ENCODE measurements at places on chromosomes 13 and 19.

DNA sequence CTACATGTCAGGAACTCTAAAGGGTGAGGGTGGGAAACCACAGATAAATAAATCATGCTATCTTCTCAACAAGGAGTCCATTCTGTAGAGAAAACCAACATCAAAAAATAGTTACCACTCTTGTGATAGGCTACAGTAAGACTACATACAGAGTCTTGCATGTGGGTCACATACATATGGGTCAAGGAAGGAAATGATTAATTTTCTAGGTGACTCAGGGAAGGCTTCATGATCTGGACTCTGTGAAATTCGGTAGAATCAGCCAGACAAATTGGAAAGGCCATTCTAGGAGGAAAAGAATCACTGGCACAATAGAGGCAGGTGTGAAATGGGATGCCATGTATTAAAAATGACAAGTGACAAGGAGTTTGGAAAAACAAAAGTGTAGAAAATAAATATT, 638.9 kb downstream of the LIG4 start:
- no peaks in the 10 kb centered on the region for H3K27me3 ChIP-seq
- H3K36me3 ChIP-seq = no peaks in the 10 kb centered on the region
- no peak for DNase-seq
- no peak overlapping the region for H3K4me3 ChIP-seq
- no peak overlapping the region for H3K27ac ChIP-seq

GRCh38 chr13:79989217-79989661, 351.7 kb downstream of the SPRY2 start:
- no peak overlapping the region for H3K27ac ChIP-seq
- H3K4me1 ChIP-seq = peaks cover 15% of the 10 kb centered on the region
- DNase-seq = no peak
- no peaks in the 10 kb centered on the region for H3K36me3 ChIP-seq
- H3K27me3 ChIP-seq = no peaks in the 10 kb centered on the region

GRCh38 chr13:111486801-111487200, 166.4 kb downstream of the TEX29 start:
- H3K36me3 ChIP-seq = no peaks in the 10 kb centered on the region
- no peaks in the 10 kb centered on the region for H3K27me3 ChIP-seq
- no peak overlapping the region for H3K4me3 ChIP-seq
- H3K27ac ChIP-seq = no peak overlapping the region
- no peaks in the 10 kb centered on the region for H3K4me1 ChIP-seq
- DNase-seq = no peak

DNA sequence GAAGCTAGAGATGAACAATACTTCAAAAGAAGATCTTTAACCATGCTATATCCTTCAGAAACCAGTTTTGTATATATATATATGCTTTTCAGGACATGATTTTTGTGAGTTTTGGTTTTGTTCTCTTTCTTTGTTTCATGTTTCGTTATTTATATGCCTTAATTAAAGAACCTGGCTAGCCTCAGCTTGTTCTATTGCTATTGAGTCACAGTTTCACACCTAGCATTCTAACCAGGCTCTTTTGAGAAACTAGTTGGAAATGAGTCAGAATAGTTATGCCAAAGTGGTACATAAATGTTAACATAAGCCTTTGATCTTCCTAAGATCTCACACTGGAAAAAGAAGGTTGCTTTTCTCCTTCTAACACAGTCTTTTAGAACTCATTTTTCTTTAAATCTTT, 1925.2 kb downstream of the OLFM4 start:
- no peak overlapping the region for H3K4me3 ChIP-seq
- H3K4me1 ChIP-seq = no peaks in the 10 kb centered on the region
- H3K27ac ChIP-seq = no peak overlapping the region
- no peak for DNase-seq
- H3K27me3 ChIP-seq = no peaks in the 10 kb centered on the region

GRCh38 chr13:60229708-60230272, 66.1 kb upstream of the DIAPH3 start:
- peaks cover 42% of the 10 kb centered on the region for H3K4me1 ChIP-seq
- peak overlapping the region; percentile 92 for H3K27ac ChIP-seq
- no peaks in the 10 kb centered on the region for H3K27me3 ChIP-seq

DNA sequence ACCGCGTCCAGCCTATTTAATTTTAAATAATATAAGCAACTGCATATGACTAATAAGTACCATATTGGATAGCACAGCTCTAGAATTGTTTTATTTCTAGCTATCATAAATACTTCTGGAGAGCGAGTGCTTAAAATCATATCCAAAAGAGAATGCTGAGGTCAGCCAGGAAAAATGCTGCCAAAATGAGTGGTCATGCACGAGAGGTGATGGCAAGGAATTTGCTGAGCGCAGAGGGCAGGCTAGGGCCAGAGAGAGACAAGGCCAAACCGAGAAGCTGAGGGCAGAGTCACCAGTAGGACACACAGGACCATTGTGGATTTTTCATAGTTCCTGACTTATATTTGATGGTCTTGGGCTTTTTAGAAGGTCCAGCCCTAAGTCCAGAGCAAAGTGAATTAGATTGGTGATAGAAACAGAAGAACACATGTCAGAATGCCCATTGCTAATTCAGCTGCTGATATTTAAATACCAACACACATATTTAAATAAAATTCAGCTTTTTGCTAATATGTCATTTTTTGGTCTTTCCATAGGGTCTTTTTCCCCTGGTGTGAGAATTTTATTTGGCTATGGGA, 33.6 kb upstream of the UBL3 start:
- no peaks in the 10 kb centered on the region for H3K36me3 ChIP-seq
- no peaks in the 10 kb centered on the region for H3K4me1 ChIP-seq
- DNase-seq = peak; percentile 25
- H3K27ac ChIP-seq = no peak overlapping the region
- no peaks in the 10 kb centered on the region for H3K27me3 ChIP-seq

Measured in cardiac muscle cell (in vitro differentiated cells and primary cell).